ENCODE measurements at places on chromosomes 1 and 21.

DNA sequence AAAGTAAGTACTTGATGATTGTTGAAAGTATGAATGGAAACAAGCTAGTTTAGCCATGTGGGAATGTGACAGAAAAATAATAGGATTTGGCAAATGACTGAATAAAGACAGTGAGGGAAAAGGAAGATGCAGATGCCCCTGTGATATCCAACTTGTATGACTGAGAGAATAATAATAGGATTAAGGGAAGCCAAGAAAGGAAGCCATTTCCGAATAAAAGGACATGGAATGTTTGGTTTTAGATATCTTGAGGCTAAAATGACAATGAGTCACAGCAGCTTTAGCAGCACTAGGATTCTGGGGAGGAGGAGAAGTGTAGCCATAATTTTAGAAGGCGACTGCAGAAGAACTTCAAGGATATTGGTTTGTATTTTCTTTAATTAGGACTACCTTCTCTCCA is 109.2 kb downstream of the TTLL7 start:
- no peak for DNase-seq

GRCh38 chr21:34535886-34536285 is 23.9 kb upstream of the KCNE1 start:
- no peak for DNase-seq

DNA sequence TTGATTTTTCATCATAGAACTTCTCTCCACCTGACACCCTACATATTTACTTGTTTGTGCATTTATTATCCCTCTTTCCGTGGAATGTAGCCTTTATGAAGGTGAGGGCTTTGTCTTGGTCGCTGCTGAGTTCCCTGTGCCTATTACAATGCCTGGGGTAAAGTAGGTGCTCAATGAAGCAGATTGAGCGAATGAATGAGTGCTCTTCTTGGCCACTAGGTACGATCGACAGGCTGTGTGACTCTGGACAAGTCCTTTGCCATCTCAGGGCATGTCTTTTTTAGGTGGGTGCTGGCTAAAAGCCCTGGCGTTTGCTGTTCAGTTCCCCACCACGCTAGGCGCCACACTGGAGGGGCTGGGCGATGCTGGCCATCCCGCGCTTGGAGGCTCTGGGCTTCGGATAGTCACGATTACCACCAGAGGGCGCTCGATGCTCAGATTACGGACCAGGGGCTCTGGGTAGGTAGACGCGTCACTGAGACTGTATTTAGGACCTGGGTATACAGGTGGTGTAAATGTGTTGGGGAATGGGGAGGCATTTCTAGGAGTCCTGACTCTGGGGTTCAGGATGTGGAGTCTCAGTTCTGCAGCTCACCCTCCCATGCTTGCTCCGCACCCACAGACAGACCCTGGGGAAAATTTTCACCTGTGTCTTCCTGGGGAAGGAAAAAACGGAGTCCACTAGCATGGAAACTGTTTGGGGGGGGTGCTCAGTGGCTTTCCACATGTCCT is 71.0 kb upstream of the CSF3R start:
- peak; percentile 37 for DNase-seq

GRCh38 chr1:211903490-211904245 is 73.1 kb upstream of the LPGAT1 start:
- no peak for DNase-seq

GRCh38 chr1:212566522-212567479 is 41.8 kb upstream of the ATF3 start:
- DNase-seq, result peak; percentile 5
